H9 (cell line): ENCODE measurements at places on chromosomes 7 and 10. TPM values are rescaled to one million over a fixed set of nuclear protein-coding genes. Genes with fewer than 3 reads are reported as not detected.

DNA sequence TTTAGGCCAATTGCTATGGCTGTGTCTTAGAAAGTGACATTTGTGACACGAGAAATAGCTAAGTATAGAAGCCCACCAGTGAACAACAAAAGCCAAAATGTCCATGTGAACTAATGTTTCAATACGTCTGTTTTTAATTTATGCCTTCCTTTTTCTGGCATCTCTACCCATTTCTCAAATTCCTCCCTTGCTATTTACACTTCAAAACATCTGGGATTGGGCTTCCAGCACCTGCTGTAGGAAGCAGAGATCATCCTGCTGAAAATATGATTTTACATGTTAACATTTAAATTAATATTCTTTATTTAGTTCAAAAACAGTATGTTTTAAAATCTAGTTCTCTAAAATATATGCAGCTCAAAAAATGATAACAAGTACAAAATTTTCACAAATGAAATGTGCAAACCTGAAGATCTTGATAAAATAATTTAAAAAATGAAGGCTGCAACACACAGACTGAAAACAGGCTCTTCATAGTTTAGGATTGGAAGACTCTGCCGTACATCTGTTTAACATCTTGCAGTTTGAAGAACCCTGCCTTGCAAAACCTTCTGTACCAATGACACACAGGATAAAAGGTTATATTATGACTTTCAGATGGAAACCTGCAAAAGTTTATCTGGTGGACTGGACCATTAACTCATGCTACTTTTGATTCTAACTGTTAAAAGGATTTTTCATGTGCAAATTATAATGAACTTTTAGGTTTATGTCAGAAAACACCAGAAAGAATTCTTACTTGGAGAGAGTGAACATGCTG, 408.4 kb downstream of the SUGCT start:
- DNase-seq: no peak

The BRI3 gene
- 99.7 and 102 TPM in 2 replicates for total RNA-seq

The LRIT1 gene
- total RNA-seq: not detected in 2 replicates

- DNase-seq: no peak
These were observed 356.4 kb downstream of the TNS3 start for GRCh38 chr7:47225387-47226131.

DNA sequence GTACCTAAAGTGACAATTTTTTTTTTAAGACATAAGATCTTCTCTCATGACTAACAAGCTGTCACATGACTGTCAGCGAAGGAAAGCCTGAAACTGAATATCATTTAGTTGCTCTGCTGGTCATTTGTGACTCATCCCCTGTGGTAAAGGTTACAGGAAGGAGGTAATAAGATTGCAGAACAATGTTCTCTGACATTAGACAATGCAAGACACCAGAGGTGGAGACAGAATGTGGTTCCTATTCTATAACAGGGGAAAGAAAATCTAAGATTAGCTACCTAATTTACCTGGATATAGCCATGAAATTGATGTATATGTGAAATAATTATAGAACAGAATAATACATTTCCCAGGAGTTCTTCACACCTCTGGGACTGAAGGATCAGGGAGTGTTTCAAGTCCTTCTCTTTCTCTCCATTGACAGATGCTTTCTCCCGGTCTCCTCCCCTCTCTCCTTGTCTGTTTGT, 47.7 kb downstream of the LRGUK start:
- DNase-seq: no peak

The SLC29A4 gene
- total RNA-seq: 12.4 and 13.3 TPM in 2 replicates

DNA sequence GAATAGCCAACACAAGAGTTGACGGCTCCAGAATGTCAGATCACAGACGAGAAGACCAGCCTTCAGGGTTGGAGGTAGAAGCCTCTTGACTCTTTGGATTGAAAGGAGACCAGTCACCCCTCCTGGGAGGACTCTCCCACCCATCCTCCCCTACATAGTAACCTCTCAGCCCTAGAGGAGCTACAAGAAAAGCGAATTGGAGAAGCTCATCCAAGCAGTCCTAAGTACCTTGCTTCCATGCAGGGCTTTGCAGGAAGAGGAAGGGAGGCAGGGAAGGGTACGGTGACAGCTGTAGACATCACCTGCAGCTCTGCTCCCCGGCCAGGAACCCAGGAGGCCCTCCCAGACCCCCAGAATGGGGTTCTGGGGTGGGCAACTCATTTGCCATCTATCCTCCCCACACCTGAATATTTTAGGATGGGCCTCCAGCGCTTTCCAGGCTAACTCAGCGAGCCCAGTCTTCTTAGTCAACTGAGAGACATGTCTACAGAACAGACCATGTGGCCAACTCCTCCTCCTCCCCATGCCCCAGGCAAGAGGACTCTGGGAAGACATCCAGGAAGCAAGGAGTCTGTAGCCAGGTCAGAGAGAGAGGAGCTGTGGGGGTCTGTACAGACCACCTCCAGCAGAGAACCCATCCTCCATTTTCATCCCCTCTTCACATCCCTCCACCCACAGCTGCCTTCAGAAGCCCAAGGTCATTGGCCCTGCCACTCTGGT, 55.6 kb upstream of the LBX1 start:
- peak; percentile 27 for DNase-seq

DNA sequence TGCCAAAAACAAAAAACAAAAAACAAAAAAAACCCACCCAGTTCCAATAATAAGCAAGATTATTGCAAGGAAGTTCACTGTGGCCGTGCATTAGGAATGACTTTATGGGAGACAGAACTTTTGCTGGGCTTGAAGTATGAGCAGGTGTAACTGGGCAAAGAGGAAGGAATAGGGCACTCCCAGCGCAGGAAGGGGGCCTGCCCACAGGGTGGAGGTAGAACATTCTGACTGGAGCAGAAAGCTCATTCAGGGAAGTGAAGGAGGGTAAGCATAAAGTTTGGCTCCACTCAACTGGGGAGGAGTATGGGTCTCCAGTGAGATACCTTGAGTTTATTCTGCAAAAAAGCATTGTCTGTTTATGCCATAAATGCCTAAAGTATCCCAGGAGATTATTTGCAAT, 42.1 kb upstream of the WIPF3 start:
- peak; percentile 52 for DNase-seq

The AGR2 gene
- total RNA-seq: not detected in 2 replicates

The LGI1 gene
- total RNA-seq: 1.1 and 1.2 TPM in 2 replicates

- peak; percentile 49 for DNase-seq
These were observed 68.5 kb downstream of the NHLRC2 start for GRCh38 chr10:113922787-113923570.

GRCh38 chr7:13745530-13745929, 243.9 kb downstream of the ETV1 start:
- no peak for DNase-seq

- DNase-seq: no peak
These were observed 83.8 kb downstream of the TEX36 start for GRCh38 chr10:125599194-125599593.

The ADRB1 gene
- 0.13 TPM in 1 of 2 replicates, not detected in the other for total RNA-seq

The ARF5 gene
- total RNA-seq: 169 and 177 TPM in 2 replicates

The SKIDA1 gene
- total RNA-seq: 5.4 and 5.9 TPM in 2 replicates

- no peak for DNase-seq
These were observed 204.6 kb downstream of the ANKRD7 start for GRCh38 chr7:118429141-118429540.

DNA sequence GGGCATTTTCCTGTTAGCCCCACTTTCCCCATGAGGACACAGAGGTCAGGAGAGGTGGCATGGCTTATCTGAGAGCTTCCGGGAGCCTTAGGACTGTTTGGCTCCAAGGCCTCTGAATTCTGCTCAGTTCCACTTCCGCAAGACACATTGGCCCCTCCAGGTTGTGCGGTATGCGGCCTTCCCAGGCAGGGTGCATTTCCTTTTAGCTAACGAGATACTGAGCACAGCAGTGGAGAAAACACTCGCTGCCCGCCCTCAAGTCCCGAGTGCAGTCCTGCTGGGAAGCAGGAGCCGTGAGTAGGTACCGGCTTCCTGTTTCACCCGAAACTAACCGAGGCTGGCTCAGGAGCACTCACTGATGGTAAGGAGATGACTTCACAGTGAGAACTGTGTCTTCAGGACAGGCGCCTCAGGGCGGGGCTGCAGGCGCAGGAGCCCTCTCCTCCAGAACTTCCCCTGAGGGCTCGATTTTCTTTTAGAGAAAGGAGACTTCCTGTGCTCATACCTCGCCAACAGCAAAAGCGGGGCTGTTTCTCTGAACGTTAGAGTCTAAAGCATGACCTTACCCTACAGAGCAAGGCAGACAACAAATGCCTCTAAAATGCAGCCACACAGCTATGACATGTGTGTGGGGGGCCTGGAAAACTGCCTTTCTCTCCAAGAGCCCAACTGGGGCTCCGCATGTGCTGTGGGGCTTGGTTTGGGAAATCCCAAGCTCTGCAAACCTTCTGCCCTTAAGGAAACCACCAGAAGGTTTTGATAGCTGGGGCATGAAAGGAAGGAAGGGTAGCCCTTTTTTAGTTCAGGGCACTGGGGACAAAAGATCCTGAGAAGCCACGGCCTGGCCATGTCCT, 25.9 kb downstream of the RGS10 start:
- peak; percentile 56 for DNase-seq

The CPED1 gene
- 0.13 and 0.15 TPM in 2 replicates for total RNA-seq

DNA sequence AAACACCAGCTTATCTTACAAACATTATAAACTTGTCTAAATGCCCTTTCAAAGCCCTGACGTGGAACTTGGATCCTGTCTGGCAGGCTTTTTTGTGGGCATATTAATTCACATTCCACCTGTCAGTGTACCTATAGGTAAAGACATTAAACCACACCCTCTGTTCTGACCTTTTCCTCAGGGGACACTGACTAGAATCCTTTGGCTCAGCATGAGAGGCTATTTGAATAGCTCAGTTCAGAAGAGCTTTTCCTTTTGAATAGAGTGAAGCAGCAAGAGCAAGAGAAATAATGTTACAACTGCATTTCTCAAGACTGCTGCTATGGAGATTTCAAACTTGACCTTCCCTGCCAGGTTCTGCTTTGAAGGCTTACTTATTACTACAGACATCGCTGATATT, 76.9 kb downstream of the CYP51A1 start:
- no peak for DNase-seq

GRCh38 chr7:141072548-141073172, 1.2 kb upstream of the TMEM178B start:
- peak; percentile 57 for DNase-seq

GRCh38 chr10:104033401-104033930, 52.2 kb downstream of the COL17A1 start:
- DNase-seq: no peak

DNA sequence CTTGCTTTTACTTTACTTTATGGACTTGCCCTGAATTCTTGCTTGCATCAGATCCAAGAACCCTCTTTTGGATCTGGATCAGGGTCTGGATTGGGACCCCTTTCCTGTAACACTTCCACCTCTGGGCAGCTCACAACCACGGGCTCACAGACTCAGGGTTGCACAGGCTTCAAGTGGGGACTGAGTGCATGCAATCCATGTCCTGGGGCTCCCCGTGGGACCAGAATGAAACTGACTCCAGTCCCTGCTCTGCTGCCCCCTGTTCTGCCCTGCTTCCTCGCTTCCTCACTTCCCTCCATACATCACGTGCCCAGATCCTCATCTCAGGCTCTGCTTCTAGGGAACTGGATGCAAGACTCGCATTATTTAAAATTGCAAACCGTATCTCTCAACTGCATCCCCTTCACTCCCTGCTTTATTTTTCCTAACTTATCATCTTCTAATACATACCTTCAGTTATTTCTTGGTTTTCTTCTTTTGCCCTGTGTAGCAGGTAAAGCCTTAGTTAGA, 23.3 kb upstream of the INMT start:
- no peak for DNase-seq

DNA sequence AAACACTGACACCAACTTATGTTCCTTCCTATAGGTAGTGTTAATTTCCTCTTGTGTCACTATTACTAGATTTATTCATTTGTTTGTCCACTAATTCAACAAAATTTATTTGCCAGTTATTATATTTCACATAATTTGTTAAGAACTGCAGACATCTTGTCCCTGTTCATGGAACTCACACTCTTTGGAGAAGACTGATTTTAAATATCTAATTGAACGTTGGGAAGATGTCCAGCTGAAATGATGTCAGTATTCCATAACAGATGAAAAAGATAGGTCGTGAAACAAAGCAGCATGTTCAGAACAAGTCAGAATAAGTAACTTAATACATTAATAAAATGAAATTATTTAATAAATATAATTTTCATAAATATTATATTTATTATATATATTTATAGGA, 873.1 kb upstream of the PHF14 start:
- no peak for DNase-seq
